ENCODE measurements at places on chromosomes 7 and 10.

- DNase-seq, result no peak
Measured at GRCh38 chr10:129335942-129336341, 131.1 kb upstream of the MGMT start.

DNA sequence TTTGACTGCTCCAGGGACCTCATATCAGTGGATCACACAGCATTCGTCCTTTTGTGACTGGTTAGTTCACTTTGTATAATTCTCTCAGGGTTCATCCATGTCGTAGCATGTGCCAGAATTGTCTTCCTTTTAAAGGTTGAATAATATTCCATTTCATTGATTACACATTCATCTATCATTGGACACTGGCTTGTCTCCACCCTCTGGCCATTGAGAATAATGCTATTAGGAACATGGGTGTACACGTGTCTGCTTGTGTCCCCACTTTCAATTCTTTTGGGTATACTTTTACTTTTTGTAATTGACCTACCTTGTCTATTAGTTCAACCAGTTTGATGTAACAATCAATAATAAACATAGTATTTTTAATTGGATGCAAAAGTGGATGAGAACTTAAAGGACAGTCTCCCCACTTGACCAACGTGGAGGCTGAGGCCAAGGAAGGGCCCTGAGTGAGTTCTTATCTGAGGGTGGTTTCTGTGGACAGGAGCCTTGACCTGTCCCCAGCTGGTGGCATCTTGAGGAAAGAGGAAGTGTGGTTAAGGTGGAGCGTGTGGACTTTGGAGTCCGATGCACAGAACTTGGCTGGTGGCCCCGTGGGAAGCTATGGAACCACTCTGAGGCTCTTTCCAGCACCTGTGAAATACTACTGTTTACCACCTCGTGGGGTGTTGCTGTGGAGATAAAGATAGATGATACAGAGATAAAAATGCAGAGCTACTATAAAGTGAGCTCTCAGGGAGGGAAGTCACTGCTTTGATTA, 16.6 kb downstream of the WDFY4 start:
- no peak for DNase-seq

- DNase-seq, result no peak
Measured at GRCh38 chr7:112176241-112176640, 30.0 kb downstream of the DOCK4 start.

GRCh38 chr7:14825912-14826311, 76.6 kb downstream of the DGKB start:
- DNase-seq, result no peak

DNA sequence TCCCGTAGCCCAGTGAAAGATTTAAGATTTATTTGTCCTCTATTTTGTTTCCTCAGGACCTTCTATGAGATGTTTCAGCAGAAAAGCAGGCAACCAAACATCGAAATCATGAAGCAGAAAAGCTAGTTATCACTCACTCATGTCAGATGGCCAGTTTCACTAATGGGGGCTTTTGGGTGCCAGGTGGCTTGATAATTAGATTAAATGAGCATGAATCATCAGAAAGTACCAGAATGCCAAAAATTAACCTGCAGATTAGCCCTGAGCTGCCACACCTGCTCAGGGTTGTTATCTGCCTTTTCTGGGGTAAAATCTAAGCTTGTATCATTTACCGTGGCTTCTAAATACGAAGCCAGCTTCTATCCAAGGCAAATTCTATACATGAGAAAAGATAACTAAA, 1017.5 kb downstream of the XPNPEP1 start:
- no peak for DNase-seq

GRCh38 chr7:131322861-131323260, 4.8 kb upstream of the MKLN1 start:
- DNase-seq, result no peak

- no peak for DNase-seq
Measured at GRCh38 chr10:31708046-31708445, 220.6 kb downstream of the ARHGAP12 start.

DNA sequence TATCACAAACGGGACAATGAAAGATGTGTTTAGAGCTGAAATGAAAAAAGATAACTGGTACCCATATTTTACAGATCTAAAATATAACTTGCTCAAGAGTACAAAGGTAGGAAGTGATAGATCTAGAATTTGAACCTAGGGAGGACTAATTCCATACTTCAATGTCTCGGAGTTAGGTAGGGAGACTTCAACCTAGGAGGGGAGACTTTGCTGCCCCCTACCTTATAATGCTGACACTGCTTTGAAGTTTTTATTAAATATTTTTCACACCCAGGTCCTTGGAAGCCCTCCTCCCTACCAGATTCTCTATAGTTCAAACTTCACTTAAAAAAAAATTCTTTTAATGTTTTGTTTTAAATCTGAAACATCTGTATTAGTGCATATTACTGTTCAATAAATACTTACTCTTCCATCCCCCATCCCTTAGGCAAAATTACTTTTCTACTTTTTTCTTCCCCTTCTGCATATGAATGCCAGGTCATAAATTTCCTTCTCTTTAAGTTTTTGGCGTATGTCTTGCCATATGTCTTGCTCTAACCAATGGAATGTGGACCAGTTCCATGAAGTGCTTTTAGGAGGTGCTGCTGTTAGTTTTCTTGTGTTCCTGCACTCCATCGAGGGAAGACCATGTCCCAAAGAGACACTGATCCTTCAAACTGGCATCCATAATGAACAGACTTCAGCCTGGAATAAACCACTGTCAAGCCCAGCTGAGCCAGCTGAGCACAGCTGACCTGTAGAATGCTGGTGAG, 57.8 kb downstream of the MICU1 start:
- no peak for DNase-seq

DNA sequence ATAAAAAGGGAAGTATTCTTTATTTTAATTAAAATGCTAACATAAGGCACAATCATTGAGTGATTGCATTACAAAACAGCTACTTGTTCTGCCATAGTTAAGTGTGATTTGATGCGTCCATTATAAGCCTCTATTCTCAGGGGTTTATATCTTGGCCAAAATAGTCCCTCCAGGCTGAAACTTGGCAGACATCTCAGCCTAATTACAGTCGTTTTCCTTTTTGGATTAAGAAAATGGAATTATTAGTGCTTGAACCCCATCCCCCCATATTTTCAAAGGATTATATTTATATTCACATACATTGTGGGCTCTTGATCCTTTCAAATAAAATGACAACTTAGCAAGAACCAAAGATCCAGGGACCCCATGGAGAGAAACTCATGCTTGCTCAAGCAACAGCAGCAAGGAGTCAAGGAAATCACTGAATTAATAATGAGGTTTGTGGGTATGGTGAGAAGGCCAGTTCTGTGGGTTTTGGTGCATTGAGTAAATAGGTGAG, 66.7 kb upstream of the NEUROD6 start:
- no peak for DNase-seq

GRCh38 chr10:50394832-50395231, 143.5 kb upstream of the ASAH2 start:
- no peak for DNase-seq

DNA sequence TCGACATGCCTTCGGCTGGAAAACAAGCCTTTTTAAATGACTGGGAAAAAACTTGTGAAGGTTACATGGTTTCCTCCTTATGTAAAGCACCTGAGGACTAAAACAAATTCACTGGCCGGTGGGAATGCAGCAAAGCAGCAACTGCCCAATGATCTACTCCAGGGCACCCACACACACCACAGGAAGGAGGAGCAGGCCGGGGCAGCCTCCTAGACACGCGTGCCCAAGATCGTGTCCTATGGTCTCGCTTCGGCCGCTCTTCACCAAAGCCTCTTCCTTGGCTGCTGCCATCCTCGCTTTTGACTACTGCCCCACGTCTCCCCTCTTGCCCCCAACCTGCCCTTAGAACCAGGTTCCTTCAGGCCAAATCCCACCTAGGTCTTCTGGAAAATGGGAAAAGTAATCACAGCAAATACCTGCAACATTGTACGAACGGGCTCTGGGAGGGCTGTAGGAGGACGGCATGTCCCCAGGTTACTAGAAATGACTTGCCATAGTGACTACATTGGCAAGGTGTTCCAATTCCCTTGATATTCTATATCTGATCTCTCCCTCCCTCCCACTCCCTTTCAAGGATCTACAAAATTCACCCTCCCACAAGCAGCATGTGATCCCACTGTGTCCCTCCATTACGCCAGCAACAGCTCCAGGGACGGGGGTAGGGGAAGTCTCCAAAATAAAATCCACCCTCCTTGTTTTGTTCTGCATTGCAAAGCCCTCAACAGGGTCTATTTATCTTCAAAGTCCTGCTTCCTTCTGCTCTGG, 84.9 kb downstream of the RNF216 start:
- DNase-seq, result no peak

GRCh38 chr10:42149027-42149700, 489.2 kb downstream of the ZNF33B start:
- DNase-seq, result no peak

DNA sequence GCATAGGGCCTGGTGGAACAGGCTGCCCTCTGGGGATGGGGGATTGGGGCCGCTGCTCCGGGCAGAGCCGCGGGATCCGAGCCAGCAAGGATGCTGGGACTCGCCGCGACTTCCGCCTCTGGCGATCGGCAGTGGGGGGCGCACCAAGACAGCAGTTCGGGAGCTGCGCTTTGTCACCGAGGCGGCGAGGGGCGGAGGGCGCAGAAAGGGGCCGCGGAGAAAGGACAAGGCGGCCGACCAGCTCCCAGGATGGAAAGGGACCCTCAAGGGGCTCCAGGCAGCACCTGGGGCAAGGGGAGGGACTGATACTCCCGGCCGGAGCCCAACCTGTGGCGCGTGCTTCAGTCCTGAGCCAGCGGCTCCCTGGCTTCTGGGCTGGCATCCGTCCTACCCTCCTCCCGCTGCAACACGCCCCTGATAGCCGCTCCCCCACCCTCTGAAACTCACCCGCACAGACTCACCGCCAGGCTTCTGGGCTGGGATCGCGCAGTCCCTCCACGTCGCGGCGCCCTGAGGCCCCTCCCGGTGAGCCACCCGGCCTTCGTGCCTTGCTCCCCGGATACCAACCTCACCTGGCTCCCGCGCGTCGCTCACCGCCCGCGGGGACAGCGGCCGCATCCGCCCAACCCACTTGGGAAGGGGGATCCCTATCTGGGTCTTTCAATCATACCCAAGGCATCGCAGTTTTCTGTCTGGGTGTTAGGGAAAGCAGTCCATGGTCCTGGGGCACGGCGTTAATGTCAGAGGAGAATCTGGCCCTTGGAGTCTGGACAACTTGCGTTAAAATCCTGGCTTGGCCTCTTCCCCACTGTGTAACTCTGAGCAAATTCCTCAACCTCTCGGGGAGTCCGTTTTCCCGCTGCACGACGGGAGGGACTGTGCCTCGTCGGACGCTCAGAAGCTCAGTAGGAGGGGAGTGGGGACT, 7.0 kb upstream of the EVX1 start:
- no peak for DNase-seq

DNA sequence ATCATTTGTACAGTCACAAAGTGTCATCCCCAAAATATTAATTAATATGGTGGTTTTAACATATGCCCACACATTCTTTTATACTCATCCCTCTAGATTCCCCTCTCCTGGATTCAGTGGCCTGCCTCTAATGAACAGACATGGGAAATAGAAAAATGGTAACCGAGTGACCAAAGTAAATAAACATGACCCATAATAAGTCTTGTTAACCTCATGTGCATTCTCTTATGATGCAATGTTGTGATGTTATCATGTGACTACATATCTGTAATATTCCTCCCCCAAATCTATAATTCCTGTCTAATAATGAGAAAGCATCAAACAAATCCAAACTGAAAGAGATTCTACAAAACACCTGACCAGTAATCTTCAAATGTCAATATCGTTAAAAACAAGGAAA, 164.5 kb upstream of the PRSS1 start:
- DNase-seq, result no peak

GRCh38 chr7:81236560-81236959, 317.7 kb upstream of the SEMA3C start:
- DNase-seq, result no peak

- no peak for DNase-seq
Measured at GRCh38 chr10:66795866-66796265, 130.0 kb upstream of the LRRTM3 start.

DNA sequence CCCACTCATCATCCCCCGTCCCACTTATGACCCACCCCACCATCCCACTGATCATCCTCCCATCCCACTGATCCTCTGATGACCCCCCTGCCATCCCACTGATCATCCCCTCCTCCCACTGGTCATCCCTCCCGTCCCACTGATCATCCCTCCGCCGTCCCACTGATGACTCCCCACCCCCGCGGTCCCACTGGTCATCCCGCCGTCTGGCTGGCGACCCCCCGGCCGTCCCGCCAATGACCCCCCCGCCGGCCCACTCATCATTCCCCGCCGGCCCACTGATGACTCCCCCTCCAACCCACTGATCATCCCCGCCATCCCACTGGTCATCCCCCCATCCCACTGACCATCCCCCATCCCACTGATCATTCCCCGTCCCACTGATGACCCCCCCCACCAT, 161.1 kb downstream of the GRM8 start:
- no peak for DNase-seq

DNA sequence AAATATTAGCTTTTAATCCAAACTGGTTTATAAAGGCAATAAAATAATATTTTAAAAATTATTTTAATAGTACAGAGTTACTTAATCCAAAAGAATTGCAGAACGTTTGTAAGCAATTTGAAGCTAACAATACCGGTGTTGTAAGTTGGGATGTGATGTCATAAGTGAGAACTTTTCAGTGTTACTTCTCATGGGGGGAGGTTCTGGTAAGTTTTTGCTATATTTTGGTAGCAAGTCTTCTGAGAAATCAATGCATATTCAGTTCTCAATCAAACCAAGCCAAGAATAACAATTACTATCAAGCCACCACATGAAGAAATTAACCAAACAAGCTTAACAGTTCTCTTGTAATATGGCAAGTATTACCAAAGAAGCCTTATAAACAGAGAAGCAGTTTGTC, 147.1 kb upstream of the ASAH2 start:
- no peak for DNase-seq

GRCh38 chr10:74936577-74937265, 110.3 kb downstream of the KAT6B start:
- DNase-seq, result no peak

DNA sequence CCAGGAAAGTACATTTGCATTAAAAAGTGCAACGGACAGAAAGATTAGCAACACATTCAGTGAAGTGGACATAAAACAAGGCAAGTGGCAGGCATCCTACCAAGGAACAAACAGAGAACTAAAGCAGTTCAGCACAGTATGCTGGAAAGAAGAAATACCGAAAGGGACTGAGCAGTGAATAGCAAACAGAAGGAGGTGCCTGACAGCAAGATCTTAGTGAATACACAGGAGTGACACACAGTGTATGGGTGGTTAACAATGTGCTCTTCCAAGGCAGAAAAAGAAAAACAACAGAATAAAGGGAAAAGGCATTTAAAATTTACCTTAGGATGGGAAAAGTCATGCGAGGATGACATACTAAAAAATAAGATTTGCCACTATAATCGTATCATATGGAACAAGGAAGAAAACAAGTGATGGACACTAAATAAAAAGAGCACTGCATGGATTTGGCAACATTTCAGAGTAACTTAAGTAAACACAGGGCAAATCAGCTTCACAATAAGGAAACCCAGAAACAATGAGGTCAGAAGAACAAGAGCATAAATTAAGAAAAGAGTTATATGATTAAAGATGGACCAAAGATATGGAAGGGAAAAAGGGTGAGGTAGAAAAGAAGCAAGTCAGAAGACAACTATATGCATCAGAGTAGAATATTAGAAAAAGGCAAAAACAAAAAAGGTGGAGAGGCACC, 29.5 kb downstream of the MEST start:
- DNase-seq, result no peak
